Activated naive CD4-positive, alpha-beta T cell (primary cell): ENCODE measurements at places on chromosomes 5 and 9.

DNA sequence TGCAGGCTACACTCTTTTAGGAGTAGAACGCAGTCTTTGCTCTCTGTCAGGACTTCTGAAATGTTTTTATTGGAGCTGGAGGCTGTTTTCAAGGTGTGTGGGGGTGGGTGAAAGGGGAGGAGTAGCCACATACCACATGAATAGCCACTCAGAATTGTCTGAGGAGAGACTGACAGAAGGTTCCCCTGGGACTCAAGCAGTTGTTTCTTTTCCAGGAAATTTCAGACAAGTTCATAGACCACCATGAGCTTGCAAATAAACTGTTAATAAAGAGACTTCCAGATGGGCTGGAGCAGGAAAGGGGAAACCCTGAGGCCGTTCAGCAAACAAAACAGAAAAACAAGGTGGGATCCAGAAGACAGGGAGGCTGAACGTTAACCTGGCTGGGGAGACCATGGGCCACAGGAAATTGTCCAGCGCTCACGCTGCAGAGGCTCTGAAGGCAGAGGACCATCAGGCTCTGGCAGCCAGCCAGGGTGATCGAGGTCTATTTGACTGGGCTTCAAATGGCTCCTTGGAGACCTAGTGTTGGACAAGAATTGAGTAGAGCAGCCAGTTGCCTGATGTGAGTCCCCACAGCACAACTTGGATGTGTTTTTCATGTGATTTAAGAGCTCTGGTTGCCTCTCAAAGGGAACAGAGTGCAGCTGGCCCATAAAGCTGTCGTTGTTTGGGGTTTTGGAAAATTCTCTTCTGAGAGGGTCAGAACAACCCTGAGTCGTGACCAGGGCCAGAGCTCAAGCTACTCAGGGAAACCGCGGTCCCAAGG, 159.2 kb upstream of the RAI14 start:
- no peak for DNase-seq

- no peak for DNase-seq
Measured at GRCh38 chr9:8845376-8845775, 1045.8 kb upstream of the DMAC1 start.

DNA sequence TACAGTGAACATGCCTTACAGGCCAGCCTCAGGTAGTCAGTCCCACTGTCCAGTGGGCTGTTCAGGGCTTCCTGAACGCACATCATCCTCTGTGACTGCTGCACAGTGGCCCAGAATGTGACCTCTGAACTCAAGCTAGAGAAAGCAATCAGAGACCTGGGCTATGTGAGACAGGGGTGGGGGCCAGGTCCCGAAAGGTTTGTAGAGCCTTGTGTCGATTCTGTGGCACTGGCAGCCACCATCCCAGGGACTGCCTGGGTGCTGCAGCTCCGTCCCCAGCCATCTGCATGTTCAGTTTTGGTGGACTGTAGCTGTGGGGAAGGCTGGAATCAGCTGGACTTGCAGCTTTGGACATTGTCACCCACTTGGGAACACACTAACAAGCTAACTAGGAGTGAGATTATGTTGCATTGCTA, 47.7 kb downstream of the MVB12B start:
- no peak for DNase-seq

DNA sequence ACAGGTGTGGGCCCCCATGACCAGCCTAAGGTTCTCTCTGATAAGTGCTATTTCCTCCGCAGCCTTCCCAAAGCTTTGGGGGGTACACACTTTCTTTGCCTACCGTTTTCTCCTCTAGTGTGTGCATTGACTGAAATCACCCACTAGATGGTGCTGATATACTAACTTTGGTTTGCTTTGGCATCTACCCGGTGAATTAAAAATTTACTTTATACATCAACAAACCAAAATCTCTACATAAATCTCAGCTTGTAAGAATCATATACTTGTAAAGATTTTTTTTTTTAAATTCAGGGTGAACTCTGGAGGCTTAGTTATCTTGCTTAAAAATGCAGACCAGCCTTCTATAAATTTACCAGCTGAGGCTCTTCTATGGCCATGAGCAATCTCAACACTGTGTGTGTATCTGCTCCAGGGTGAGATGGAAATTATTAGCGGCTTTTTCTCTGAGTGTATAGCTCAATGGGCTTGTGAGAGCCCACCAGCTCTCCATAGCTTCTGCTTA, 475.7 kb upstream of the TNC start:
- no peak for DNase-seq

DNA sequence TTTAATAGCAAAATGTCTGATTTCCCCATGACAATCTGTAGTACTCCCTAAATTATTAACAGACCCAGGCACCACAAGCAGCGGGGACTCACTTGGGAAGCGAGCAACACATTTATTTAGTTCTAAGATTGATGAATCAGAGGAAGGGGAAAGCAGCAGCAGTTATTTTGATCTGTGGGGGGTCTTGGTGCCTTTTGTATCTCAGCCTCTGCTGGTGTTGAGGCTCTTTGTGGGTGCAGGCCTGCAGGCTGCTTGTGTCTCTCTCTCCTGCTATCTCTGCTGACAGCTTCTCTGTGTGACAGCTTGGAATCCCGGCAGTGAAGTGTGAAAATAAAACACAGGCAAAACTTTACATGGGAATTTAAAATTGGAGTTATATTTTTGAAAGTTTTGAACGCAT, 878.2 kb upstream of the DMAC1 start:
- DNase-seq, result no peak

- no peak for DNase-seq
Measured at GRCh38 chr5:64040490-64040889, 78.2 kb upstream of the HTR1A start.

DNA sequence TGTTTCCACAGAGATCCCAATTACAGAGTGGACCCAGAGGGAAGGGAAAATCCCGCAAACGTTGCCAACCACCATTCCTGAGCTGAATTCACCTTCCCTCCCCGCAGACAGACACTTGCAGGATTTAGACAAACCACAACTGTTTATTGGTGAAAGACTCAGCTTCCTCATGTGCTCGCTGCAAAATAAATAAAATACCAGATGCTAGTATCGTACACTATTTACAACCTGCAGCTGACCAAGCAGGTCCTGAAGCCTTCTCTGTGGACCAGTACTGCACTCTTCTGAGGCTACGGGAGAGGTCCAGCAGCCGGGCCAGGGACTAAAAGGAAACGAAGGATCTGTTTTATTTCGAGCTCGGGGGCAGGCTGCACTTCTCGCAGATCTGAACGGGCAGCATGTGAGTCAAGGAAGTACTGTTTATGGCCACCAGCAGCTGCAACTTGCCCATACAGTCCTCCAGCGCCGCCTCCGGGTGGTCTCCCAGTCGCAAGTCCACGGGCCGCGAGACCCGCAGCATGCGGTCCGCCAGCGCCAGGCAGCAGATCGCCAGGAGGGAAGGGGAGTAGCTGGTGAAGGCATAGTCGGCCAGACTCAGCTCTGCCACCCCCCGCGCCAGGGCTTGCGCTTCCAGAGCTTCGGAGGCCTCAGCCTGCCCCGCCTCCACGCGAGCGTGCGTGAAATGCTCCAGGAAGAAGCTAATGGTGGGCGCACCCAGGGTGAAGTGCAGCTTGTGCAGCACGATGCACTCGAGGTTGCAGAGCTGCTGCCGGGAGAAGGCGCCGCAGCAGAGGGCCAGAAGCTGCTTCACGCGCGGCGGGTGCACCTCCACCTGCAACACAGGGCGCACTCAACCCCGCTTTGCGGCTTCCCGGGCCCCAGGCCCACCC, 2.1 kb downstream of the CCNO start:
- DNase-seq, result no peak

DNA sequence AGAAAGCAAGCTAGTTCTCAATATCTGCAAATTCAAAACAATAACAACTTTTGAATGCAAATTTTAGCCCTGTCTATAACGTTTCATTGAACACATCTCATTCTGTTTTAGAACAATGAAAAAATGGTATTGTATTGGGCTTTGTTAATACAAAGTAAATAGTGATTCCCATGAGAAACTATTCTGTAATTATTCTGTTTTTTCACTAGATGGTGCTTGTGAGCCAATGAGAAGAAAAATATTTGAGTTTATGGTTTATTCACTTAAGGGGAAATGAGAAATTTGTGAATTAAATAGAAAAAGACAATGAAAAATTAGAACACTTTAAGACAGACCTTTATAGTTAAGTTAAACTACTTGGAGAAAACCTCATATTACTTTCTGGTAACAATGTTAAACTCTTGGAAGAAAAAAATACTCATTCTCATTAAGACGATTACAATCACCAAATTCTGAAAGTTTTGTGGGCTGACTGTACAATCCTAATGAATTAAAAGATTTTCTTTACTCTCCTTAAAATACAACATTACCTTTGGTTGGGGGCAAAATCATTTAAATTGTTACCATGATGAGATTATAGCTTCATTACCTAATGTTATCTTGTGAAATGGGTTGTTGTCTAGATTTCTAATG, 127.0 kb downstream of the NNT start:
- DNase-seq, result no peak

DNA sequence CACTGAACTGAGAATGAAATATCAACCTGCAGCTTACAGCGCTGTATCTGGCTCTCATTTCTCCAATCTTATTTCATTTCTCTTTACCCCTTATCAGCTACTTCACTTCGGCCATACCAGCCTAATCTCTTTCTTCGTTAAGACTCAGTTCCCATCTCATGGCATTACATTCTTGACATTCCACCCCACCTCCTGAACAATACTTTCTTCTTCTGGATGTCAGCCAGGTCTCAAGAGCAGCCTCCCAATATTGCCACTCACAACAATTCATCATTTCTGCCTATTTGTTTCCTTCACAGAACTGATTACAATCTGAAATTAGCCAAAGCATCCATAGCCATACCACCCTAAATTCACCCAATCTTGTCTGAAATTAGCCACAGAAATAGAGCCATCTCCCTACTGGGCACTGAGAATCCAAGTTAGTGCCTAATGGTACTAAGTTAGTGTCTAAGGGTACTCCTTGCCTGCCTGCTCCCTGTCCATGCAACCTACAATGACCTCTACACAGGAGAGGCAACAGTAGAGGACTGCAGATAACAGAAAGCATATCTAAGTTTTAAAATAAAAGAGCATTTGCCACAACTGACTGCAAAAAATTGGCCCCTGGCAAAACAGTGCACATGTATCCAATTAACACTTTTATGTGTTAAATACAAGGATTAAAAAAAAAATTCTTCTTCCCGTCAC, 35.2 kb downstream of the SETX start:
- DNase-seq, result no peak

GRCh38 chr5:56386046-56386445, 152.9 kb upstream of the ANKRD55 start:
- no peak for DNase-seq

DNA sequence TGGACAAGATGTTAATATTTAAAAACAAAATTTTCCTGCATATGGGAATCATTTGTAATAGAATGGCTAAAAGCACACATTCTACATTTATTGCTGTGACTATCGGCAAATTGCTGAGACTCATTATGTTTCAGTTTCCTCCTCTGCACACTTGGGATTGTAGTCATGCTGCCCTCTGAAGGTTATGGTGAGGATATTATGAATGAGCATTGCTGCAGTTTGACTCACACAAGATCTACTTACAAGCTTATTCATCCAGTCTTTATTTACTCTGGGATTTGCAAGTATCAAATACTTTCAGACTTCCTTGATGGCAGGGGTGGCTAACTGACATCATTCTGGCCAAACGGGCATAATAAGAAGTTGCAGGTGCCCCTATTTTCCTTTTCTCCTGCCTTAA, 9.5 kb upstream of the NFIL3 start:
- no peak for DNase-seq

DNA sequence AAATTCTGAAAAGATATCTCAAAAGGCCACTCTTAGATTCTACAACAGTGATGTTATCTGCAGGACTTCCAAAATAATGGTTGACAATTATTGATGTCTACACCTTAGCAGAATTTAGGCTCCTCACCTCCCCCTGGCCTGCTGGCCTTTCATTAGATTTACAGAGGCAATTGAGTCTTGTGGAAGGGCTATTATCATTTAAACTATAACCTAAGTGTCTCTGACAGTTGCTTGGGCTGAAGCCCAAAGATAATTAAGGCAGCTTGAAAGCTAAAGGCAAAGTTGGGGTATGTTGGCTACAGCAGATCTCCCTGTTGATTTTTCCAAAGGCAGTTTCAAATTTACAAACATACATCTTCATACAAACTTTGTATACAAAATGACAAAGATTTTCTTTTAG, 912.3 kb downstream of the TAF11L14 start:
- no peak for DNase-seq

DNA sequence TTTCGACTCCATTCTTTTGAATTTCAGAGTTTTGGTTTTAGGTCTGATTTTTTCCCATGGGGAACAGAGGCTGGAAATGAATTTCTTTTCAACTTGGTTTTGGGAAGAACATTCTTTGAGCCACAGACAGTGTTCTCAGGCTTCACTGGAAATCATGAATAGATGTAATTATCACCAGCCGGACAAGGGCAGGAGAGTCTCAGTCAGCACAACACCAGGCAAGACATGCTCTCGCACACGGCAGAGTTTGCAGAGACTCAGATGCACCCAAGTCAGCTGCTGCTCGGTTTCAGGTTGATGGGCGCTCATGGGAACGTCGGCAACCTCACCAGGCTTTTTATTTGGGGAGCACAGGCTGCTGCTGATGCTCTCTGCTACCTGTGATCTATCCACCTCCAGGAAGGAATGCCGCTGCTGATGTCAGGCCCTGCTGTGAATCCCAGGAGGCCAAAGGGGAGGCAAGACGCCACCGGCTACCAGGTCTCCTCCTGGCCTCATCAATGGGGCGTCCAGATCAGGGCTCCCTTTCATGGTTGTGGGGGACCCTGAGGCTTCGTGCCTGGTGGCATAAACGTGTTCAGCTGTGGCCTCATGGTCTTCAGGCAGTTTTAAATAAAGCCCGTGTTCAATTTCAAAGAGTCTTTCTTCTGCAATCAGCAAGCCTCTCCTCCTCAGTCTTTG, 332.3 kb upstream of the IRX4 start:
- no peak for DNase-seq

GRCh38 chr5:131496400-131496713, 138.7 kb downstream of the RAPGEF6 start:
- no peak for DNase-seq

- no peak for DNase-seq
Measured at GRCh38 chr9:29456940-29457339, 1883.7 kb upstream of the C9orf72 start.
